ENCODE measurements at places on chromosomes 7 and 10.

DNA sequence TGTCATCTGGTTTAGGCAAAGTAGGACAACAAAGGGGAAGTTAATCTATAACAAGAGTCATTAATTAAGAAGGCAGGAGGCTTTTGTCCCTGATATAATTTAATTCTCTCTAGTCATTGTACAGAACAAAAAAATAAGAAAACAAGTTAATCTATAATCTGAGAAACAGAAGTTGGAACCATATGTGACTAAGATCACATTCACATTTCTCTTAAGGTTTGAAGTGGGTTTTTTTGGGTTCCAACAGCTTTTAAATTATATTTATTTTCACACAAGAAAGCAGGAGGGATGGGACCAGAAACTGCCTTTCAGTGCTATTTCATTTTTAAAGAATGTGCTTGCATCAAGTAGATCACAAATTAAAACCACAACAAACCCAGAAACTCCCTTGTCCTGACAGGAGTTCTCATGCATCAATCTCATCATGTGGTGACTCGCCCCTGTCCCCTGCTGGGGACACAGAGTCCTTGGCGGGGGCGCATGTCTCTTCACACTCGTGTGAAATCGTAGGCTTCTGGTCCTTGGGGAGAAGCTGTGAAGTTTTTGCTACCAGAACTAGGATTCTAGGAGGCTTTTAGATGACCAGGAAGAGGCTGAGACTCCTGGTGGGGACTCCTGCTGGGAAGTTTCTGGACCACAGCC, 10.1 kb upstream of the OPN4 start:
- DNase-seq: no peak

- no peak for DNase-seq
Measured at GRCh38 chr7:56078196-56078595, 14.1 kb downstream of the SUMF2 start.

DNA sequence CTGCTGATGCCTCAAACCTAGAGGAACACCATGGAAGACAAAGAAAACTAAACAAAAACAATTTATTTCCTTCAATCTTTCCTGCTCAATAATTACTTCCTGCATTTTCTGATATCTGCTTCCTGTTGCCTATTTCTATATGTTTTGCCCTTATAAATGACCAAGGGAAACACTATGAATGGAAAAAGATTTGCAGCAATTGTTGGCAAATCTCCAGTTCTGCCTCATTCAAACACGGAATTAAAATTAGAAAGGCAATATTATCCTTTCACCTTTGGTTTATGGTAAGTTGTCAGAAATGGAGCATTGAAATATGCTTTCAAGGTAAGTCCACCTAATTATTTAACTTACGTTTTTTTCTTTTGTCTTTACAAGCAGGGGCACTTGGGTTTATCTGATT, 552.2 kb upstream of the ANKRD30A start:
- no peak for DNase-seq

DNA sequence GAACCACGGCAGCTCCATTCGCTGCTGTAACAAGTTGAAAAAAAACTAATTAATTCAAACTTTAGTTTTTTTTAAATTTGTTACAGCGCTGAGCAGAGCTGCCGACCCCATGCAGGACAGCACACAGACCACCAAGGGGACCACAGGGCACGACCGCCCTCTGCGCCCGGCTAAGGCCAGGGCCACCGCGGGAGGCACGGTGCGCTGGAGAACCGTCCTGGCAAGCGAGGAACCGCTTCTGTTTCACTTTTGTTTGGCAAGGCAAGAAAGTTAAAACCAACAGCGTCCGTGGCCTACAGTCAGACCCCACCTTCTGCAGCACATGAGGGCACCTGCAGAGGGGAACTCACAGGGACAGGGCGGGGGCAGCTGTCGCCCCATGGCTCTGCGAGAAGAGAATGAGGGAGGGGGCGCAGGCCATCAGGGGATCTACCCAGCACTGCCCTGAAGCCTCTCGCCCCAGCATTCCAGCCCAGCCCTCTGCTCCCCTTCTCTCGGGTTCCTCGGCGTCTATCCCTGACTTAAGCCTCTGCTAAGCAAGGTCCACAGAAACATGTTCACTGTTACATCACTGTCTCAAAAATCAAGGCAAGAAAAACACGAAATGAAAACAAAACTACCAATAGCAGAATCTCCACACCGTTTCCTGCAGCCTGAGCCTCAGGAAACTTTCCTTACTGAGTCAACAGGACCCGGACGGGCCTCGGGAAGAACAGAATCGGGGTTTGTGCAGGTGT, 204.4 kb downstream of the DIP2C start:
- no peak for DNase-seq

- no peak for DNase-seq
Measured at GRCh38 chr10:44047361-44047760, 337.5 kb downstream of the CXCL12 start.

- DNase-seq: no peak
Measured at GRCh38 chr7:136528329-136528728, 340.1 kb upstream of the CHRM2 start.

GRCh38 chr7:12729112-12729511, 41.7 kb downstream of the ARL4A start:
- peak; percentile 58 for DNase-seq

GRCh38 chr7:92987538-92987937, 130.2 kb downstream of the SAMD9 start:
- no peak for DNase-seq

- no peak for DNase-seq
Measured at GRCh38 chr7:24911213-24911603, 68.8 kb downstream of the OSBPL3 start.

DNA sequence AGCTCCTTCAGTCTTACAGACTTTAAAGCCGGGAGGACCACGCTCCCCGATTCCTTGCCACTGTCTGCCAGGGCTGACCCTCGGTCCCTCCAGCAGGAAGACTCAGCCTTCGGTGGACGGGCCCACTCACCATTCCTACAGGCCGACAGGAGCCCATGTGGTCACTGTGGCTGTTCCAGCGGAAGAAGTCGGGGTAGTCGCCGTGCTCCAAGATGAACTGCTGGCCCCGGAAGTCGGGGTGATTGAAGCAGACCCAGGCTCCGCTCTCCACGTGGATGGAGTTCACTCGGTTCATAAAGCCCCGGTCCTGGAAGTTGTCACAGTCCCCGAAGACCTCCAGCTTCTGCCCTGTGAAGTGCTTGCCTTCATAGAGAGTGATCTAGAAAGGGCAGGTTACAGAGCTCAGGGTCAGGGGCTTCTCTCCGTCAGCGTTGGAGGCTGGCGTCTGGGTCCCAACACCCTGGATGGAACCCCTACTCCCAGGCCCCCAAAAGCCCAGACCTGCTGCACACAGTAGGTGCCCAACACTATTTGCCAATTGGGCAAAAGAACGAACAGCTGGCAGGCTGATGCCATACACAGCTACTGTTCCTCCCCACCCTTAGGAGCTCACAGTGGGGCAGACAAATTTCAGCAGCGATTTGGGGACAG, 1.9 kb downstream of the CRYGN start:
- no peak for DNase-seq

DNA sequence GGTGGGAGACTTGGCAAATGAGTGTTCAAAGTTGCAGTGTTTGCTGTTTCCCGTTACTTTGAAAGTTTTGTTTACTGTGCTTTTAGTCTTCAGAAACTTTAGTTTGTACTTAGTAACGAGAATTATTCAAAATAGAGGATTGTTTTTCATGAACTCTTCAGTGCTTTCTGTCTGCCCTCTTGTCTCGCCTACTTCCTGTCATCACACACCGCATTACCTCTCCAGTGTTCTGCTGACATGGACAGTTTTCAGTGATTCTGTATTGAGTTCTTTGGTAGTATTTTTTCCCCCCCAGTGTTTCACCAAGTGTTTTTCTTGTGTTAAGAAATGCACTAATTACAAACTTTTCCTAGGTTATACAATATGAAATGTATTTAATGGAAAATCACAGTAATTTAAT, 207.0 kb downstream of the MLLT10 start:
- no peak for DNase-seq

DNA sequence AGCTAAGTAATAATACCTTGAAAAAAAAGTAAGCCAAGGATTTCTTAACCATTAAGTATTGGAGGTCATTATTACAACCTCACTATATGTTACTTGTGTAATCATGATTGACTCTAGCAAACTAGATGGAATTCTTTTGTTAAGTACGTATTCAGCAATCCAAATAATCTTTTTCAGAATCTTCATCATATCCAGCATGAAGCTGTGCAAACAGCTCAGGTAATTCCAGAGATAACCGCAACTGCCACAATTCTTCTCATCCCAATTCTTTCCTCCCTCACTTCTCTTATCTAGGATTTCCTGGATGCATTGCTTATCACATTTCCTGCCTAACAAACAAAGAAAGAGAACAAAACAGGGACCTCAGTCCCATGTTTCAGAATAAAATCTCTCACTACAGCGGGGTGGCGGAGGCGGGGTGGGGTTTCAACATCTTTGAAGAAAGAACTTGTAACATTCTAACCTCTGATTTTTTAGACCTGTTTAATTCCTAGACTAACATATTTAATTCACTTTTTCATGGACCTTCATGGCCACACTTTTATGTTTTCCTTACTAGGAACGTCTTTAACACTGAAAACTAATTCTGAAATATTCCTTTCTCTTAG, 156.5 kb downstream of the POM121L12 start:
- DNase-seq: no peak

DNA sequence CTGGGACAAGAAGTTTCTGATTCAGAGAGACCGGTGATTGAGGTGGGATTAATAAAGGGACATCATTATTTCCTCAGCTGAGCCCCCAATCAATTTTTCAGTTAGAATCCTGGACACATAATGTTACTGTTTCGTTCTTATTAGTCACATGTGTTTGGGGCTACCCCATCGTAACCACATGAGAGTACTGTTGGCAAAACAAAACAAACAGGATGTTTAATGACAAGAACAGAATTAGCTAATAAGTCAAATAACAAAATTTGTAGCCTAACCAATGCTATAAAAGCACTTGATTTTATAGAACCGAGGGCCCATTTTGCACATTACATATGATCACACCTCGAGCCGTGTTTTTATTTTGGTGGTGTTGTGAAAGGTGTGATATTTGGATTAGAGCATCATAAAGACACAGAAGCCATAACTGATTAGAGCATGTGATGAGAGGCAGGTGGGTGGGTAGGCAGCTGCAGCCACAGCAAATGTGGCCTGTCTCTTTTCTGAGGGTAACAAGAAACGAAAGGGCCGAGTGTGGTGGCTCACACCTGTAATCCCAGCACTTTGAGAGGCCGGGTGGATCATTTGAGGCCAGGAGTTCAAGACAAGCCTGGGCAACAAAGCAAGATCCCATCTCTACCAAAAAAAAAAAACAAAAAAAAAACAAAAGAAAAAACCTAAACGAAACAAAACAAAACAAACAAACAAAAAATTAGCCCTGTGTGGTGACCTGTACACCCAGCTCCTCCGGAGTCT, 1.8 kb upstream of the VWC2 start:
- no peak for DNase-seq

DNA sequence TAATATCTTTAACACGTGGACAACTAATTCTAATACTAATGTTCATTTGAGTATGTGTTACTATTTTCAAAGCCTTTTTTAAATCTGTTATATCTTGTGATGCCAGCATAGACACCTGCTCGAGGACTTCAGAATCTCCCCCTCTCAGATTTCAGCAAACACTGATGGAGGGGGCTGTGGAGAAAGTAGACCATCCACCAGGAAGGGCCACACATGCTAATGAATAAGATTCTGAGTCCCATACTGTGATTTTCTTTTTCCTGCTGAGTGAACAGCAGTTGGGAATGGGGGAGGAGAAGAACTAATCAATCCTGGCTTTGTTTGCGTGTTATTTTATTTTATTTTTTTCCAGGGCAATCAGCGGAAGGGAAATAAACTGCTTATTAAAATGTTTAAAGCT, 157.9 kb upstream of the CSTF2T start:
- DNase-seq: no peak

GRCh38 chr7:77903597-77903996, 105.0 kb downstream of the PHTF2 start:
- DNase-seq: no peak

- DNase-seq: peak; percentile 57
Measured at GRCh38 chr7:4682621-4683042, 537 bp downstream of the FOXK1 start.

DNA sequence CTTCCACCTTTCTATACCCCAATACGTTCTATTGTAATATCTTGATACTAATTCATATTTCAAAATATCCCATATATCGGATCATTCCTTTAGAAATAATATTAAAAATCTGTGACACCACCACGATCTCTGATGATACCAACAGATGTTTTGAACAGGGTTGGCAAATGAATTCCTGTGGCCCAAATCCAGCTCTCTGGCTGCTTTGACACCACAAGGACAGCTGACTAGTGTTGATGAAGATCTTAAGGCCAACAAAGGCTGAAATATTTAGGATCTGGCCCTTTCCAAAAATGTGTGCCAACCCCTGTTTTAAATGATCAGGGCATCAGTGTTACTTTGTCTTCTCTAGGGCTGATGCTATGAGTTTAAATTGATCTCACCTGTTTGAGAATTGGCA, 380.7 kb upstream of the PFKP start:
- no peak for DNase-seq

DNA sequence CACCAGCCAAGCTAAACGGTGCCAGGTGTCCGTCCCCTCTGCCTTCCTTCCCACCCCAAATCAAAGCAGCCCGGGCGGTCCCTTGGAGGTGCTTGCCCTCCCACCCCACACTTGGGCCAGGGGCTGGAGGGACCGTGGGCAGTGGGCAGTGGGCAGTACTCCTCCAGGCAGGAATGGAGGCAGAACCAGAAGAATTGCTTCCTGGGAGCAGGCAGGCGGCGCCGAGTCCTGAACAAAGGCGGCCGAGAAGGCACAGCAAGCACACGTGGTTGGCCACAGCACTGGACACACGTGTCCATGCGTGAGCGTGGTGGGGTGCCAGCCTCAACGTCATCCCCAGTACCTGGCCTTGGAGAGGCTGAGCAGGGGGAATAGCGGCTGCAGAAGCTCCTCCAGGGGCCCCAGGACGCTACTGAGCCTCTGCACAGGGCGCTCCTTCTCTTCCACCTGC, 48.4 kb upstream of the NKX6-2 start:
- peak; percentile 8 for DNase-seq

DNA sequence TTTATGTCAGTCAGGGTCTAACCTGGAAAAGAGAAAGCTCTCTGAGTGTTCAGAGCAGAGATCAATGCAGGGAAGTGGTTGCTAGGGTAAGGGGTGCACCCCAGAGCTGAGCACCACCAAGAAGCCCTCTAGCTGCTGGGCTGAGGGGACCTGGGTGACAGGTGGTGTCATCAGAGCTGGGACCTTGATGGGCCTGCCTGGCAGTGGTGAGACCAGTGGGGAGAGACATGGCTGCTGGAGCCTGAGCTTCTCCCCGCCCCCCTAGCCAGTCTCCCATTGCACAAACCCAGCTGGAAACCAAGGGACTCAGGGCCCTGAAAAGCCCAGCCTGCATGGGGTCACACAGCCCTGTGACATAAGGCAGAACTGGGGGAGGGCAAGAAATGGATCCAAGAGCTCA, 49.1 kb upstream of the OSBPL3 start:
- no peak for DNase-seq
